ENCODE measurements at places on chromosomes 4 and X.
A peak's percentile ranks its signal among the peaks of the same experiment; 100 is the strongest.

DNA sequence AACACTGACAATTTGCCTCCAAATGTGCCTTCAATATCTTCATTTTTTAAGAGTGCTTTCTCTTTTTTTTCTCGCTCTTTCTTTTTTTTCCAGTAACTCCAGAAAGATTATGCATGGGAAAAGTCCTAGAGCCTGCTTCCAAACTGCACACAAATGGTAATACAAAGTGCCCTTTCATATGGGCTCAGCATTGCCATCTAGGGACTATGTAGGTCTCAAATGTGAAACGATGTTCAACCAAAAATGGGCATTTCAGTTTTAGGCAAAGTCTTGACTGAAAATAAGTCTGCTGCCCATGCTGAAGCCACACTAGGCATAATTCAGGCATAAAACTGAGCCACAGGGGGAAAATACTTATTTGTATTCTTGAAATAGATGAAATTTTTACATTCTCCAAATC, 65.6 kb downstream of the SYNPO2 start:
- DNase-seq, result no peak

GRCh38 chr4:53477038-53477565, 99.7 kb downstream of the FIP1L1 start:
- no peak for DNase-seq

GRCh38 chrX:43559644-43560043, 96.5 kb upstream of the MAOA start:
- DNase-seq, result no peak

- peak; percentile 70 for DNase-seq
These were observed at the start of gene PLXNA3 for GRCh38 chrX:154458116-154458953. PLXNA3 (plus strand) TSS chrX:154458281; CDS start chrX:154460184, 1,903 bp downstream.

DNA sequence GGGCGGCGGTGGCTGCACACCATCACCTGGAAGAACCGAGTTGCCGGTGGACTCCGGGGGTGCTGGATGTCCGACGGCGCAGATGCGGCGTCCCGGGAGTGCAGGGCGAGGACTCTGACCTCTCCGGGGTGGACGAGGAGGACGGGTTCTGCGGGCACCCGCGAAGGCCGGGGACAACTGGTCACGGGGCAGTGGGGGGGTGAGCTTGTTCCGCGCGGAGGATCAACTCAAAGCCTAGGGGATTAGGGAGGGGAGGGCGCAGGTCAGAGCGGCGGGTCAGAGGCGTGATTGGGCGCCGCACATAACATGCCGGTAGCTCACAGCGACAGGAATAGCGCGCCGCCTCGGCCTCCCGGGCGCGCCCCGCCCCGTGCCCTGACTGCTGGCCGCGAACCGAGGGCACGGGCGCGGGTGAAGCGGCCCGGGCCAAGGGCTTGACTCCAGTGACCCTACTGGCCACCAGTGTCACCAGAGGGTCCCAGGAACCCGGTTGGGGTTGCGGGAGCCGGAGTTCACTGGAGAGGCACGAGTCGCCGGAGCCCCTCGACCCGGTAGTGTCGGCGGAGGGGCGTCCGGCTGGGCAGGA, at the start of gene KLHL34:
KLHL34 (minus strand) TSS at position 179 of the 586 bp plus-strand sequence. CDS start 542 bp downstream, outside the sequence.
- peak; percentile 32 for DNase-seq

DNA sequence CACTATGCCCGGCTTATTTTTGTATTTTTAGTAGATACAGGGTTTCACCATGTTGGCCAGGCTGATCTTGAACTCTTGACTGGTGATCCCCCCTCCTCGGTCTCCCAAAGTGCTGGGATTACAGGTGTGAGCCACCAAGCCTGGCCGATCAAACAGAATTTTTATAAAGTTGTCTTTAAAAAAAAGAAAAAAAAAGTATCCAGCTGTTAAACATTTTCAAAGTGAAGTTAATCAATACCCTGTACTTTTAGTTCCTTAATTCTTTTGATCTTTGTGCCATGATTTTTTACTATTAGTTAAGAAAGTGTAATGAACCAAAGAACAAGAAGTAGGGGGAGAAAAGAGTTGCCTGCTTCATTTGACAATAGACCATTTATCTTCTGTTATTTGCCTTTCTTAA, 24.3 kb downstream of the SMAD1 start:
- DNase-seq, result no peak

GRCh38 chr4:26524011-26524410, 33.7 kb upstream of the CCKAR start:
- no peak for DNase-seq

DNA sequence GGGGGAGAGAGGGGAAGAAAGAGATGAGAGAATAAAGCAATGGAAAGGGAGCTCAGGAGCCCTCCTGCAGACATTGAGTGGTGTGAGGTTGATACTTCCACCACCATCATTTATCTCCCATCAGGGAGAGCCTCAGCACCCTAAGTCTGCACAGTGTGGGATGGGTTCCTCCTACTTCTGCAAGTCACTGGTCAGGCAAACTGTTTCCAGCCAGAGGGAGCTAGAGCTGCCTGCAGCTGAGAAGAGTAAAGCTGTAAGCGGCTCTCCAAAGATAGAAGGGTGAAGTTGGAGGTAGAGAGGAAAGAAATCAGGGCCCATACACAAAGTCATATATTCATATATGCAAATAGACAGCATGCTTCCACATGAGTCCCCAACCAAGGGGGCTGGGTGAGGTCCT, 21.9 kb upstream of the ZNF81 start:
- no peak for DNase-seq

DNA sequence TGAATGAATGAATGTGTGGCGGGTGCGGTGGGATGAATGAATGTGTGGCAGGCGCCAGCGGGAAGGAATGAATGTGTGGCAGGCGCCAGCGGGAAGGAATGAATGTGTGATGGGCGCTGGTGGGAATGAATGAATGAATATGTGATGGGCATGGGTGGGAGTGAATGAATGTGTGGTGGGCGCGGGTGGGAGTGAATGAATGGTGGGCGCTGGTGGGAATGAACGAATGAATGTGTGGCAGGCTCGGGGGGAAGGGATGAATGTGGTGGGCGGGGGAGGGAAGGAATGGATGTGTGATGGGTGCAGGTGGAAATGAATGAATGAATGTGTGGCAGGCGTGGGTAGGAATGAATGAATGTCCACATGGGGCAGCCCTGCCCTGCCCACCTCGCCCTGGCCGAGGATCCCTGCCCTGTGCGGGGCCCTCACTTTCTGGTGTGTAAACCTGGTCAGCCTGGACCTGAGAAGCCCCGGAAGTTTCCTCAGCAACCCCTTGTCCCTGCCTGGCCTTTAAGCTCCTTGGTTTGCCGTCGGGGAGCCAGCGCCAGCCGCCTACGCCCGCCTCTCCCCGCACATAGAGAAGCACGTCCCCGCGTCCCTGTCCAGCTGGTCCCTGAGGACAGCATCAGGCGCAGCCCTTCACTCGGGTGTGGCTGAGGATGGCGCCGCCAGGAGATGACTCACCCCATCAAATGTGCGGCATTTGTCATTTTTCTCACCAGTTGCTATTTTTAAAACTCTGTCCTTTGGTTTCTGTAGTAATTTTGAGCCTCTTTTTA, 112.8 kb upstream of the LRPAP1 start:
- DNase-seq, result no peak

DNA sequence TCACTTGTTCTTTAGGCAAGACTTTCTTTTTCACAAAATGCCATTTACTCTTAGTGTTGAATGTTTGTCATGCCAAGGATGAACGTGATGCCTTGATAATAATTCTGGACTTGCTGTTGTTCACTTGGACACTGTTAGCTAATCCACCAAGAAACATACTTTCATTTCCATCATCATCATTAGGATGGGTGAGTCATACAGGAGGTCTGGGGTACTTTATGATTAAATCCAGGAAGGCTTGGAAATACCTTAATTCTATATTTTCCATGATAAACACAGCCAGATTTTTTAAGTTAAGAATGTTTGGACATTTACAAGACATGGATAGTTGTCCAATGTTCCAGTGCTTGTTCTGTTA, 260.7 kb upstream of the GIMD1 start:
- DNase-seq, result no peak

- no peak for DNase-seq
These were observed 66.0 kb upstream of the TENM3 start for GRCh38 chr4:182177166-182177565.

DNA sequence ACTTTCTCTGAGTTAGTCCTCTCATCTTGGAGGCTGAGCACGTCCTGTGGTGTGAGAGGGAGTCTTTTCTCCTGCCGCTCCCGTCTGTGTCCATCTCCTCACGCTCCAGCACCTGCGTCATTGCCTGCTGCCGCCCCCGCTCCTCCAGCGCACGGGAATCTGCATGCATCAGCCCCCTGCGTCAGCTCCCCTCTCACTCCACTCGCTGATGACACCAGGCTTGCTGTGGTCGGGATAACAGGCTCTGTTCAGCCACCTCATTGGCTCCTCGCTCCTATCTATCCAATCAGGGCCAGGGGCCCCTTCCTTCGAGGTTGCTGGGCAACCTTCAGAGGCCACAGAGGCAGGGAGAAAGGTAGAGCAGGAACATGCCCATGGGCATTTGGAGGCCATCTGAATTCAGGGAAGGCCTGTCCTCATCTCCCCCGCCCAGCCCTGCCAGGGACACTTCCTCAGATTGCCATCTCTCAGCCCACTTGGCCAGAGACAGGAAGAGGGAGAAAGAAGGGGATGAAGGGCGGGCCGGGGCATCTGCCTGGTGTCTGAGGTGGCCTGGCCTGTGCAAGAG, 9.3 kb downstream of the ZNF185 start:
- no peak for DNase-seq

GRCh38 chrX:112867570-112867969, 26.9 kb upstream of the AMOT start:
- DNase-seq, result no peak
